ENCODE measurements at places on chromosomes 1 and 21.

DNA sequence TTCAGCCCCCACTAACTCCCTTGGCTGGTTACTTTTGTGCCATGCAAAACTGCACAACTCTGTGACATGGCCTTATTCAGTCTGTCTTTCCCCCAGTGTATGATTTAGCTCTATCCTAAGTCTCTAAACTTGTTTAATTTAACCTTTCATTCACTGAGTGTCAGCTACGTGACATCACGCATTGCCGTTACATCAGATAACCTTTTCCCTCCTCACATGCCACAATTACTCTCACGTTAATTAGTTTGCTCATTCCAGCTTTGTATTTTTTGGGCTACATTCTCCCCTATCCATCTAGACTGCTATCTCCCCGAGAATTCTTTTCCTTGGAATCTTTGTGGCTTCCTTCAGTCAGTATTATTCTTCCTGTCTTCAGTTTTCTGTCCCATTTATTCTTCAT lies 29.4 kb upstream of the TMCO2 start:
- no peak for DNase-seq

- no peak for DNase-seq
Measured at GRCh38 chr1:191592039-191592438, 566.2 kb upstream of the RGS18 start.

GRCh38 chr21:39115576-39116235 lies 67.5 kb downstream of the PSMG1 start:
- DNase-seq, result no peak

- no peak for DNase-seq
Measured at GRCh38 chr21:42629933-42630589, 23.4 kb upstream of the PDE9A start.

- DNase-seq, result no peak
Measured at GRCh38 chr1:10950316-10951172, 61.9 kb upstream of the TARDBP start.

GRCh38 chr1:161473348-161473747 lies 31.9 kb upstream of the FCGR2A start:
- DNase-seq, result no peak

- DNase-seq, result no peak
Measured at GRCh38 chr1:12516741-12517140, 101.3 kb downstream of the DHRS3 start.

- no peak for DNase-seq
Measured at GRCh38 chr1:192601143-192601542, 25.6 kb downstream of the RGS1 start.

DNA sequence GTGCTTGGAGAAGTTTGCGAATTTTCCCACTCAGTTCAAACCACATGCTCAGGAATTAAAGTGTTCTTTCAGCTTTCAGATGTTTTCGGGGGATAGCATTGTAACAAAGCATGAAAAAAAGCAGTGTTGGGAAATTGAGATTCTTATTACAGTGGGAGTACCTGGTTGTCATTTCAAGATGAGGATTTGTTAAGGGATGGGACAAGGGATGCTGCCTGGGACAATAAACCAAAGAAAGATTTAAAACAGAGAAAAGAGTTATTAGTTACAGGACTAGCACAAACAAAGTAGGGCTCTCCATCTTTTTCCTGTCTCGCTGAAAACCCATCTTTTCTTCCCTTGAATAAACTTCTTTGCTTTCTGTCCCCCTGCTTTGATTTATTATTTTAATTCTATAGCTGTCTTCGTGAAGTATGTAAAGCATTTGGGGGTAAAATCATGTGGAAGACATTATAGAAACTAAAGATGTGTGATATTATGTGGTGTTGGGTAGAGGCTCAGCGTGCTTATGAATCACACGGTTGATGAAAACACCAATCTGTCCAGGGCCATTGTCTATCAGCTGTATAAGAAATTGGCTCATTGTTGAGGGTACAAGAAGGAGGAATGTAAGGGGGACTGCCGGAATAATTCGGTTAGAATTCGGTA lies 277.6 kb downstream of the KIF26B start:
- DNase-seq, result no peak

Measured in effector memory CD8-positive, alpha-beta T cell (primary cell).